ENCODE measurements at places on chromosomes 16 and 17. TPM values are rescaled to one million over a fixed set of nuclear protein-coding genes. Genes with fewer than 3 reads are reported as not detected.

Gene CCL17
- not detected for total RNA-seq

Gene TMEM132E
- not detected for total RNA-seq

Gene STARD3
- 25.6 TPM for total RNA-seq

Gene VPS4A
- 38.4 TPM for total RNA-seq

Gene CNGB1
- not detected for total RNA-seq

Gene CX3CL1
- total RNA-seq: 5.1 TPM

Gene DNAJC7
- 65.2 TPM for total RNA-seq

All from mammary microvascular endothelial cell (primary cell).